ENCODE measurements at places on chromosomes 3 and 15.

GRCh38 chr15:82680200-82681102 is 29.2 kb downstream of the AP3B2 start:
- peak; percentile 74 for DNase-seq

DNA sequence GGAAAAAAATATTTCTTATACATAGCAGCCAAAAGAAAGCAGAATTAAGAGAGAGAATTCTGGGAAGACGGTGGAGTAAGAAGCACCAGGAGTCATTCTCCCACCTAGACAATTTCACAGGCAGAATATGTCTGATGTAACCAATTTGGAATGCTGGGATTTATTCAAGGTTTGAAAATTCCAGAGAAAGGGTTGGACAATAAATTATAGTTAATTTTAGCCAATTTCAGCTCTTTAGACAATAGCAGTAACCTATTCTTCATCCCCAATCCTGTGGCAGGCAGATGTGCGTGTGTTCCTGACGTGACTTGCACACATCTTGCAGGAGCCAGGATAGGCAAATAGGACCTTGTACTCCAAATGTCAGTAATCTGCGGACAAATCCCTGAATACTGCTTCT is 541.0 kb upstream of the NAALADL2 start:
- DNase-seq: no peak

- no peak for DNase-seq
Observed at GRCh38 chr3:4375911-4376310, 72.7 kb downstream of the SETMAR start.

DNA sequence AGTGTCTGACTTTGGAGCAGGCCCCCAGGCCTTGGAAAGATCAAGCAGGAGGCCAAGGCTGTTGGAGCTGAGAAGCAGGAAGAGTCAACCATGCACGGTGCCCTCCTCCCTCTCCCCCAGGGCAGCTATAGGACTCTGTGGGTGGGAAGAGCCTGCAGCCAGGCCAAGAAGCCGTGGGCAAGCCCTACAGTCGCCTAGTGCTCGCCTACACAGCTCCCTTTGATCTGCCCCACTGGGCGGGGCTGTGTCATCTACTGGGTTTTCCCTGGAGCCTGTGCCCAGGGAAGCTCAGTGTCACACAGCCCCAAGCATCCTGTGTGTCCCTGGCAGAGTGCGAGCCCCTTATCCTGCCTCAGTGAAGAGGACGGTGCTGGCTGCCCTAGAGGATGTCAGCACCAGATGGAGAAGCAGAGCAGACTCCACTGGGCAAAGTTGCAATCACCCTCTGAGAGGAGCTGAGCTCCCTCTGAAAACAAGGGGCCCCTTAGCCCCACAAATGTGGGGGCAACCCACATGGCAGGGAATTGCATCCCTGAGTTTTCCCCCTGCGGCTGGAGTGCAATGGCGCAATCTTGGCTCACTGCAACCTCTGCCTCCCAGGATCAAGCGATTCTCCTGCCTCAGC is 72.2 kb downstream of the KLF13 start:
- DNase-seq: no peak

GRCh38 chr15:33135355-33135781 is 59.1 kb downstream of the FMN1 start:
- DNase-seq: no peak

DNA sequence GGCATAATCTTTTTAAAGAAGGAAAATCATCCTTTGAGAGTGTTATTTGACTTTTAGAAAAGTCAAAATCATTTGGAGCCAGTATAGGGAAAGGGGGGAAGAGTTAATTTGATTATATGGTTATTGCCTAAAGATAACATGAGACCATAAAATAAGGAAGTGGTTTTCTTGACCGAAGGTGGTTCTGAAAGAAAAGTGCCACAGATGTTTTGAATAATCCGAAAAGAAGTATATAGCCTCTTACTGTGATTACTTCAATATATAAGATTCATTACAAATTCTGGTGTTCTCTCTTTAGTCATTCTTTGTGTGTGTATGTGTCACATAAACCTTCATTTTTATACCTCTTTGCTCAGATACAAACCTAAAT is 1.1 kb downstream of the DNAJB11 start:
- DNase-seq: no peak

GRCh38 chr3:116339441-116340028 is 105.8 kb downstream of the LSAMP start:
- no peak for DNase-seq

GRCh38 chr3:44874308-44874707 is at the start of gene TGM4:
TGM4 (plus strand) TSS chr3:44874608; CDS start chr3:44874679, 71 bp downstream.
- DNase-seq: no peak

GRCh38 chr15:69529961-69530633 is 77.5 kb downstream of the RPLP1 start:
- DNase-seq: no peak

DNA sequence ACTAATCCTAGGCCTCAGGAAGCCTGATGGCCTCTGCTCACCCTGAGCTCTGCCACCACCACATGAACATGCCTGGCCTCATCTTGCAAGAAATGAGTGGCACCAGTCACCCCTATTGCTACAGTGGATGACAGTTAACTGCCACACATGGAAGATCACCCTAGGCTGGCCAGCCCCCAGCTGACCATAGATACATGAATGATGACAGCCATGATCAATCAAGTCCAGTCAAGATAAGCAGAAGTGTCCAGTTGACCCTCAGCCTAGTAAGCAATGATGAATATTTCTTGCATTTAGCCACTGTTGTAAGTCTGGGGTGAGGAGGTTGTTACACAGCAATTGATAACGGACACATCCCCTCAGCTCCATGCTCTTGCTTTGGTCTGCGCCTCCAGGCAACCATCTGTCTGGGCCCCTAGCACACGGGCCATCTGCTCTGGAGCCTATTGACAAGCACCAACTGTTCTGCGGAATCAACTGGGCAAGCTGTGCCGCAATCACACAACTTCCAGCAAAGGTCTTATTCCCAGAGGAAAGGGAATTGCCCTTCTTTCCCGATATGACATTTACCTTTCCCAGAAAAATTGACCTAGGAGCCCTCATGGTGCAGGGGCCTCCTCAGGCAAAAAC is 2.2 kb upstream of the LYZL4 start:
- no peak for DNase-seq

DNA sequence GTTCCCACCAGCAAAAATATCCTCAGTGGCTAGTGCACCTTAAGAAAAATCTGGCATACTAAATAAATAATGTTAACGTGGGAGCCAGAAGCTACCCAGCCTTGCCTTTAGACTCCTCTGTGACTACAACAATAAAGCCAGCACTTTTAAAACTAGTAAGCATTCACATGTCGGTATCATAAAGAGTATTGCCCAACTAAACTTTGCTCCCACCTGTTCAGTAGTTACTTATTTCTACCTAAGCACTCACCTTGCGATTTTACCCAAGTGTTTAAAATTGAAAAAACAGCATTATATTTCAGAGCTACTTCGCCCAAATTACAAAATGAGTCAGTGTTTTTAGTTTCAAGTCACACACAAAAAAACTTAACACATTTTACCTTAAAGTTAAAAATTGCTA is 12.8 kb downstream of the ALDH1L1 start:
- no peak for DNase-seq

- no peak for DNase-seq
Observed at GRCh38 chr3:126837773-126838172, 133.7 kb downstream of the CHCHD6 start.

GRCh38 chr15:69172847-69173246 is 12.4 kb downstream of the GLCE start:
- no peak for DNase-seq

GRCh38 chr3:56157693-56158362 is 310.4 kb downstream of the ERC2 start:
- DNase-seq: no peak

DNA sequence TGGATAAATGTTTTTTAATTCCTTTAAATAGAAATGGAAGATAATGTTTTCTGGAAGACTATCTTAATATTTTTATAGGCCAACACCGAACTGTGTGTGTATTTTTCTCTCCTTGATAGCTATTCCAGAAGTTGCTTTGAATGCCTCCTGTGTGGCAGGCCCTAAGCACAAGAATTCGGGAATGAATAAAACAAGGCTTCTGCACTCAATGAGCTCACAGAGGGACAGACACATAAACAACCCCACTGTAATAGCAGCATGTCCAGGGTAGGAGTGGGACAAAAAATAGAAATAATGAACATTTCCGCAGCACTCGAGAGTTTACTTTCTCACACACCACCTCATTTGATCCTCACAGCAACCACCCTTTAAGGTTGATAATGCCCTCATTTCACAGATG is 18.0 kb downstream of the SRGAP3 start:
- no peak for DNase-seq

GRCh38 chr3:73520931-73521461 is 103.7 kb downstream of the PDZRN3 start:
- no peak for DNase-seq

- DNase-seq: no peak
Observed at GRCh38 chr3:135739779-135740178, 225.7 kb upstream of the PPP2R3A start.

- no peak for DNase-seq
Observed at GRCh38 chr3:195758721-195759353, 38.1 kb downstream of the MUC20 start.

DNA sequence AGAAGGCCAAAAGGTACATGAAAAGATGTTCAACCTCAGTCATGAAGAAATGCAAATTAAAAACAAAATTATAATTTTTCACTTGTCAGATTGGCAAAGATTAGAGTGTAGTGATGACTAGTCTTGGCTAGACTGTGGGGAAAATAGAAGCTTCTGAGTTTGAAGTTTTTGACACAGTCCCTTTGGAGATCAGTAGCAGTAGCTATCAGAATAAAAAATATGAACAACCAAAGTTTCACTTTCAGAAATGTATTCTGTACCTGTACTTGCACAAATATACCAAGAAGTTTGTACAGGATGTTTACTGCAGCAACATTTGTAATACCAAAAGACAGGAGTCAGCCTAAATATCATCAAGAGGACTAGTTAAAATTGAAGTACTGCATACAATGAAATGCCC is 14.1 kb downstream of the ATP2C1 start:
- no peak for DNase-seq

GRCh38 chr15:81056304-81056703 is 55.6 kb downstream of the TLNRD1 start:
- DNase-seq: no peak

DNA sequence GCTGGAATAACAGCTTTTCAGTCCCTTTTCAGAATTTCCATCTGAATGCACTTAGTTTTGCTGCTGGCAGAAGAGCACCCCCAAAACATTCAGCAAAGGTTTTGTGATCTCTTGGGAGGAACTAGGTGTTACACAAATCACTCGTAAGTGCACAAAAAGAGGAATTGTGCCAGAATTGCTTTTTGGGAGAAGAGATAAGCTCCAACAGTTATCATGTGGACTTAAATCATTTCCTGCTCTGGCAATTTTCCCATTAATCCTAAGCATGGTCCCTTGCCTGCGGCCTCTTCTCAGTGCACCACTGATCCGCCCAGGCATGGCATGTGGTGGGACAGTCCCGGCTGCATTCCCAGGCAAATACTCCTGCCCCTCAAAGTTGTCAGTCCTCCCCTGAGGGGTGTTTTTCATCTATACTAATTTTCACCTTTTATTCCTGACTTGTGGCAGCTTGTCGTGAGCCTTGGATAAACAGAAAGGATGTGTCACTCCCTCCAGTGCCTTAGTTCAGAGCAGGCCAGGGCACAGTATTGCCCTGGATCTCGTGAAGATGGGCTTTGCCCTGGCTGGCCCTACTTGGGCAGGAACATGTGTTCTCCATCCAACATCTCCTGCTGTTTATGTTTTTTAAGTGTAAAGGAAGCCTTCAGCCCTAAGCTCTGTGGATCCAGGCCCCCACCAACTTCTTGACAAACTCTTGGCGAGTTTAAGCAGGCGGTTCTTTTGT is 44.6 kb upstream of the VILL start:
- DNase-seq: no peak

DNA sequence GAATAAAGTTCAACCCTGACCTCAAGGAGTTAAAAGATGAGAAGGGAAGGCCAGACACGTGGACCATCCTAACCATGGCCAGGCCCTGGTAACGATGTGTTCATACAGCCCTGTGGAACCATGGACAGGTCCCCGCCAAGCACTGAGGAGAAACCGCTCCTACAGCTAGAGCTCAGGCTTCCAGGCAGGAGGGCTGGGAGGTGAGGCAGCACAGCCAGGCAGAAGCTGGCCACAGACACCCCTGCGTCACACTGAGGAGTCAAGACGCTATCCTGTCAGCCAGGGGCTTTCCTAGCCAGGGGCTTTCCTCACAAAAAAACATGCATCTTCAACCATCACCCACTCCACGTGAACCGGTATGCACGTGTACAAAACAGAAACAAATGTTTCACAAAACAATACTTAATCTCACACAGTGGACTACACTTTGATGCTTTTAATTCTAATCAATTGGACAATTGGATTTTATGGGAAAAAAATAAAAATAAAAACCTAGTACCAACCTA is 73.2 kb downstream of the TBC1D2B start:
- no peak for DNase-seq

DNA sequence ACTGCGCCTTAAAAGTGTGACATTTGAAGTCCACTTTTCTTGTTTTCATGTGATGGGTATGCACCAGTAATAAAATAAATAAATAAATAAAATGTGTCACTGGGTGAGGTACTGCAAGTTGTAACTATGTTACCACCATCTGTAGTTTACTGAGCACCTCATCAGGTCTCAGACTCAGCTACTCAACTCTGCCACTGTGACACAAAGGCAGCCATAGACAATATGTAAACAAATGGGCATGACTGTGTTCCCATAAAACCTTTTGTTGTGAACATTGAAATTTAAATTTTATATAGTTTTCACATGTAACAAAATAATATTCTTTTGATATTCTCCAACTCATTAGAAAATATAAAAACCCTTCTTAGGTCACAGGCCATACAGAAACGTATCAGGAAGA is 120.1 kb downstream of the DNAJB8 start:
- no peak for DNase-seq

GRCh38 chr3:52781741-52782140 is 4.3 kb downstream of the ITIH1 start:
- DNase-seq: no peak
